Left colon (tissue), 2 donors: ENCODE measurements at places on chromosomes 12 and 14. TPM values are rescaled to one million over a fixed set of nuclear protein-coding genes. Genes with fewer than 3 reads are reported as not detected.

OASL gene
- 7.1 TPM for total RNA-seq

HOXC12 gene
- total RNA-seq: not detected

COX8C gene
- not detected for total RNA-seq

RHEBL1 gene
- not detected for total RNA-seq

EFS gene
- total RNA-seq: 1.1 TPM

NID2 gene
- total RNA-seq: 15.5 TPM

PGF gene
- total RNA-seq: 2.9 TPM

ANKS1B gene
- total RNA-seq: 1.1 TPM

MARS1 gene
- total RNA-seq: 125 TPM

HNRNPA1 gene
- 718 TPM for total RNA-seq

PTPRB gene
- total RNA-seq: 27.1 TPM

ITGB7 gene
- 9.1 TPM for total RNA-seq

TNFAIP2 gene
- 14.9 TPM for total RNA-seq

PRR4 gene
- total RNA-seq: 1.0 TPM

PITPNM2 gene
- 17.6 TPM for total RNA-seq

PMEL gene
- total RNA-seq: 5.0 TPM

TAS2R50 gene
- 1.2 TPM for total RNA-seq

AMIGO2 gene
- 1.7 TPM for total RNA-seq

SYNE3 gene
- 11.6 TPM for total RNA-seq

STYK1 gene
- 36.3 TPM for total RNA-seq

COCH gene
- 3.1 TPM for total RNA-seq
